CD4-positive, alpha-beta T cell treated with Interferon alpha-2 for 1 hour (primary cell): ENCODE measurements at places on chromosomes 1 and 21.

DNA sequence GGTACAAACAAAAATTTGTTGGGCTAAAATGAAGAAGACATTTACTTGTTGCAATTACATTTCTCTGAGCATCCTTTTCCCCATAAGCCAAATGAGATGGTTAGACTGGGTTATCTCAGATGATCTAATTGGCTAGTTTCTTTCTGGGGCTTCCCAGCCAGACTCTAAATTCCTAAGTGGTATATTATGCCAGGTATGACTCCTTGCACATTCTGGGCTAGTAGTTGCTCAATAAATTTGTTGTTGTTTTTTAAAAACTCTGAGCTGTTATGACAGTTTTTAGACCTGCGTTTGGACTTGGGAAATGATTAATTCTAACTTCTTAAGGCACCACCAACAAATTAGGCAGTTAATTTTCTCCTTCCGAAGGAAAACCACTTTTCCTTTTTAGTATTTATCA is 66.1 kb downstream of the UCK2 start:
- DNase-seq: no peak

- DNase-seq: no peak
Observed at GRCh38 chr1:53334312-53334711, 6.4 kb upstream of the LRP8 start.

DNA sequence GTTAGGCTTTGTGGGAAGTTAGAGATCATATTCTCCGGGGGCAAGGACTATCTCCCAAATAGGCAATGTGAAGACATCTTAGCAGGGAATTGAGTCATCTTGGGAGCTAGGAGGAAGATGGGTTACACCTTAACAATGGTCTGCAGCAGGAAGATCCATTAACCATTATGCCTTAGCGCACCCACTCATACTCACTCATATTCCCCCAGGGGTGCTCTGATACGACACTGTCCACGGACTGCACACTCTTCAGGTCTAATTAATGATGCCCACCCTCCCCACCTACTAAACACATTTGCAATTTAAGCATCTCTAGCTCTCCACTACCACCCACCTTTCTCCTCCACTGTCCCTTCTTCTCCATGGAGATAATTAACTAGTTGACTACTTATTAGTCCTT is 857 bp upstream of the AK5 start:
- DNase-seq: no peak

DNA sequence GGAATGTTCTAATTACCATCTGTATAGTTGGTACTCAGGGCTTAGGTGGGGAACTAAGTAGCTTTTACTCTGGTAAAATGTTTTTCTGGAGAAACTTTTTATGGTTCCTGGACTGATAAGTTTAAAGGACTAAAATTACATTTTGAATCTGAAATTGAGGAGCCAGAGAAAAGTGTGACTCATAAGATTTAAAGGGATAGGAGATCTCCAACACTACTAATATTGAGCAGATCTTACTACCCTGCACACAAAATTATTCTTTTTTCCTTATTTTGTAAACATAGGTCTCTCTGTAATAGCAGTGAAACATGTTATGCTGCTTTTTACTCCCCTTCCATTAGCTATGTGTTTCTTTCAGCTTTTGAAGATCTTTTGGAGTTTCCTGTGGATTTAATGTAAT is 32.5 kb downstream of the MTF2 start:
- DNase-seq: no peak

DNA sequence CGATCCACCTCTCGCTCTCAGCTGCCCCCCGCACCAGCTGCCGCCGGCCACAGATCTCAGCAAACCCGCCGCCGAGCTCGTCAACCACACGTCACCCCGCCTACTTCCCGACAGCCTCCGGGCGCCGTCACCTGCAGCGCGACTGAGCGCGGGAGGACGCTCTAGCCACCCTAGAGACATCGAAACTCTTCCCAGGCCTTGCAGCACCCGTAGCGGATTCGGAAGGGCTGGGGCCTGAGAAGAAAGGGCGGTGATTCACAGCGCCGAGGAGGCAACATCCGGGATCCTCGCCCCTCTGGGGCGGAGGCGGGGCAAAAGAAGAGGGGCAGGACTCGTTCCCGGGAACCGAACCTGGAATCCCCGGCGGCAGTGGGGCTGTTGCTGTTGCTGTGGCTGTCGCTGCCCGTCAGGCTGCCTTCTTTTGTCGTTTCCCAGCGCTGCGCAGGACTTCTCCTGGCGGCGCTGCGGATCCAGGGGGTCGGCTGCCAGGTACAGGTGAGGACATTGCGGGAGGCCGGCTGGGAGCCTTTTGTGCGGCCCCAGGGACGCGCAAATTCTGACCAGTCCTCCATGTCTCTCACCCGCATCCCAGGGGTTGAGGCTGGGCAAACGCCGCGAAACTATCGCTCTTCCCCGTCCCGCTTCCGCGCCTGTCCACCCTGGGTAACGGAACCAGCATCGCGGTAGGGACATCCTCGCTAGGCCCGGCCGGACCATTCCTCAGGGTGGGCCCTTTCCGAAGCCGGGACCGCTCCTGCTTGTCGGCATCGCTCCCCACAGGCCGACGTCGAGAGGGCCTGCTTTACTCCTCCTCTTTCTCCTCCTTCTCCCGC is at the start of the genes RO60 and UCHL5:
TSS of gene RO60 (plus strand) at position 331 of the 833 bp plus-strand sequence. CDS start 9,443 bp downstream, outside the sequence.
TSS of gene UCHL5 (minus strand) at position 79 of the 833 bp plus-strand sequence. CDS start 100 bp downstream, outside the sequence.
- DNase-seq: peak; percentile 95
